ENCODE measurements at places on chromosomes 11 and 22.
A peak's percentile ranks its signal among the peaks of the same experiment; 100 is the strongest.

- DNase-seq = peak; percentile 54
- peak overlapping the region; percentile 98 for H3K27ac ChIP-seq
- peaks cover 14% of the 10 kb centered on the region for H3K36me3 ChIP-seq
- no peaks in the 10 kb centered on the region for H3K27me3 ChIP-seq
Measured at GRCh38 chr11:86068138-86068871, 579 bp downstream of the PICALM start.

- no peak for DNase-seq
- no peaks in the 10 kb centered on the region for H3K36me3 ChIP-seq
- H3K27ac ChIP-seq = no peak overlapping the region
- no peaks in the 10 kb centered on the region for H3K27me3 ChIP-seq
- no peak overlapping the region for H3K4me3 ChIP-seq
Measured at GRCh38 chr11:41377709-41378394, 81.6 kb downstream of the LRRC4C start.

GRCh38 chr11:34417202-34417601 lies 21.5 kb upstream of the CAT start:
- peaks cover 10% of the 10 kb centered on the region for H3K36me3 ChIP-seq
- no peak for DNase-seq
- H3K27ac ChIP-seq = no peak overlapping the region
- peaks cover 13% of the 10 kb centered on the region for H3K27me3 ChIP-seq
- H3K4me1 ChIP-seq = peaks cover 3% of the 10 kb centered on the region
- H3K4me3 ChIP-seq = no peak overlapping the region

GRCh38 chr22:39559456-39560105 lies 11.0 kb upstream of the CACNA1I start:
- H3K4me3 ChIP-seq = no peak overlapping the region
- H3K4me1 ChIP-seq = peaks cover 6% of the 10 kb centered on the region
- DNase-seq = no peak

DNA sequence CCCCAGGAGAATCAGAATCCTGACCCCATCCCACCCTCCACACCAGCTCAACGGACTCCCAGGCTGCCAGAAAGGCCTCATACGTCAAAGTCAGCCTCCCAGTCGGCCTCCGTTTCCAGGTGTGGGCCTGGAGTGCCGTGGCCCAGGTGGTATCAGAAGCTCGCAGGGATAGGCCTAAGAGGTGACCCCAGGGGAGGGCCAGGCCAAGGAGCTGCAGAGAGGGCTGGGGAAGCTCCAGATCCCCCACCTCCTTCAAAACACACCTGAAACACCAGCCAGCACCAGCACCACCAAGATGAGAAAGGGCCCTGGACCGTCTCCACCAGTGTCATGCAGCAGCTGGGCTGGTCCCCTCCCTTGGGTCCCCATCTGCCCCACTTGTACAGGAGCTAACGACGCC lies 20.3 kb downstream of the ASCL2 start:
- no peak for DNase-seq
- H3K27me3 ChIP-seq = peaks cover 12% of the 10 kb centered on the region
- H3K27ac ChIP-seq = no peak overlapping the region
- H3K4me1 ChIP-seq = no peaks in the 10 kb centered on the region
- no peaks in the 10 kb centered on the region for H3K36me3 ChIP-seq
